Putamen (tissue), 1 donor: ENCODE measurements at places on chromosomes 11 and 22.

DNA sequence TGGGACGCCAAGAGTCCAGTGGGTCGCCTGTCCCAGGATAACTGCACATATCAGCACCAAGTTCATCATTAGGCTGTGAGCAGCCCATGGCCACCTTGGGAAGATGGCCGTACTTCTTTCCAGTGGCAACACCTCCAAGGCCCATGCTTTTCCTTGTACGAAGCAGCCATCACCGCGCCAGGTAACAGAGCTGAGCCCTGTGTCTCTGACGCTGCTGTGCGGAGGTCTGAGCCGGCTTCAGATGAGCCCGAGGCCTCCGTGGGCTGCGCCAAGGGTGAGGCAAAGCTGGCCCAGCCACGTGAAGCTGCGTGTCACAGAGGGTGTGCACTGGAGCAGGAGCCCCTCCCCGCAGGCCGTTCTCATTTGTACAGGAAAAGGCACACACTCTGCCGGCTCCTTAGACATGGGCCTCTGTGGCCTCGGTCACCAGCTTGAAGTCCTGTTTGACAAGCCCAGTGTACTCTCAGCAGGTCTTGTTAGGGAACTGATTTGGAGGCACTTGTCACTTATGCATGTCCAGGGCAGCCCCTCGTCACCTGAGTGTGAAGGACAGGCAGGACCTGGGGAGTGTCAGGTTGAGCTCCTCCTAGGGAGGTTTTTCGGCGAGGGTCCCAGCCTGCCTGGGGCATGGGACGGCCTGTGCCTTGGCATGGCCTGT lies 401.5 kb downstream of the TBC1D22A start:
- DNase-seq: no peak

- no peak for DNase-seq
Observed at GRCh38 chr11:116122697-116123472, 618.7 kb upstream of the CADM1 start.

DNA sequence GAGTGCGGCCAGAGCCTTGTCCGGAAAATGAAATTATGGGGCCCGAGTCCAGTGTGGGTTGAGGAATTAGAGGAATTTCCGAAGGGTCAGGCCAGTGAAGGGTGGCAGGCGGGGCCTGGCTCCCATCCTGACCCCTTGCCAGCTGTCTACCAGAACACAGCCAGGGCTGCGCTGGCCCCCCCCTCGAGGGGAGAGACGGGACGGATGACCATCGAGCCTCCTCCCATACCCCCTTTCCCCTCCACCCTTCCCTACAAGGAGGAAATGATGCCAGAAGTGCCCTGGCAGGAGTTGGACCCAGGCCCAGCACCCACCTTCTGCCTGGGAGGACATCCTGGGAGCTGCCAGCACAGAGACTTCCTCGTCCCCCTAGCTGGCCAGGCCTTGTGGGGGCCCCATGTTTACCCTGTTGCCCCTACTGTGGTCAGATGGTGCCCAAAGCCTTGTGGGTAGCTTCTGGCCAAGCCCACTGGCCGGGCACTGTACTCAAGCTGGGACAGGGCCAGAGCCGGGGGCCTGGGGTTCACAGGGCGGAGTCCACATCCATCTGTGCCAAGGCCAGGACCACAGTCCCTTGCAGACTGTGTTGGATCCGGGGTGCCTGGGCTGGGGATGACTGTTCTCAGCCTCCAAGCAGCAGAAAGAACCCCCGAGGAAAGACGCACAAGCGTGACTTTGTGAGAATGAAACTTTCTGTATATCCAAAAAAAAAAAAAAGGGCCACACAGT lies 20.8 kb downstream of the ARVCF start:
- DNase-seq: no peak

DNA sequence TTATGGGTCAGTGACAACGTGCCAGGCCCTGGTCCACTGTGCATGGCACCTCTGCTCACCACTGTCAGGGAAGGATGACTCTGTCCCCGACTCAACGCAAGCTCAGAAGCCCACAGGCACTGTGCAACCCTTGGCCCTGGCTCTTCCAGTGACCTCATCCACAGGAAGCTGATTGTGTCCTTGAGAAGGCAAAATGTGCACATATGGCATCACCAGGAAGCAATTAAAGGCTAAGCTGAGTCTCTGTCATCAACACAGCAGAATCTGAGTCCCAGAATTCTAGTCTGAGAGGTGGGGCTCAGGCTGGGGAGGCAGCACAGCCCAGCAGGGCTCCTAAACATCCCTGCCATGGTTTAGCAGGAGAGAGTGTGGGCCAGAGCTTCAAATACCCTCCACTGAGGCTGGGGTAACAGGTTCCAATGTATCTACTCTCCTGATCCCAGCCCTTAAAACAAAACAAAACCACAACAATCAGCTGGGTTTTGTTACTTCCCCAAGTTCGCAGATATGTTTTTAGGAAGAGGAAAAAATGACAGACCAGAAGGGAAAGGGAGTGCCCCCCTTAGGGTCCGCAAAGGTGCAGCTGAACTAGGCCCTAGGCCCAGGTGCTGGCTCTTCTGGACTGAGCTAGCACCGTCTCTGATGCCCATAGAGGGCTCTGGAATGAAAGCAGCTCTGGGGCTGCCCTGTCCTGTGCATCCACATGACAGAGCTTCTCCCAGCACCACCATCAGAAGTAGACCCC lies 33.5 kb upstream of the GNAZ start:
- no peak for DNase-seq

GRCh38 chr11:1827095-1827813 lies 7.5 kb upstream of the SYT8 start:
- peak; percentile 39 for DNase-seq

GRCh38 chr11:125960771-125961170 lies 14.9 kb downstream of the VSIG10L2 start:
- DNase-seq: no peak

GRCh38 chr11:113603277-113604059 lies 102.6 kb downstream of the TMPRSS5 start:
- peak; percentile 83 for DNase-seq

GRCh38 chr11:67542971-67543370 lies 19.7 kb upstream of the CABP2 start:
- no peak for DNase-seq

DNA sequence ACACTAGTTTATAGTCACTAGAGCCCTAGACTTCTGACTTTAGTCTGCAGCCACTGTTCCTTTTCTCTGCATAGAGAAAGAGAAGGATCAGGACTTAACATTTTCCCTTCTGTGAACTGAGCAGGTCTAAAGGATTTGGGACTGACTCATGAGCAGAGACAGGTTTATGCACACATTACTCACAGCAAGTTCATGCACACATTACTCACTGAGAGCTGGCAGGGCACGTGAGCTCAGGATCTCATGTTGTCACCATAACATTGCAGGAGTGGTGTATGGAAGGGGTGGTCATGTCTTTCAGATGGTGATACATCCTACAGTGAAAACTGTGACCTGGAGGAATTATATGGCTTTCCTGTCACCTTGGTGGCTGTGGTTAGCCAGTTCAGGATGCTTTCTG lies 56.4 kb downstream of the CEP164 start:
- peak; percentile 25 for DNase-seq

GRCh38 chr11:1943977-1944376 lies 3.2 kb upstream of the MRPL23 start:
- DNase-seq: no peak

- DNase-seq: no peak
Observed at GRCh38 chr22:39988386-39989114, 6.2 kb upstream of the FAM83F start.

- DNase-seq: no peak
Observed at GRCh38 chr22:31346733-31347250, 646 bp upstream of the PATZ1 start.

GRCh38 chr11:95327273-95327948 lies 96.4 kb upstream of the SESN3 start:
- no peak for DNase-seq
